Urinary bladder (tissue), 4 donors: ENCODE measurements at places on chromosomes 1 and 21. TPM values are rescaled to one million over a fixed set of nuclear protein-coding genes. Genes with fewer than 3 reads are reported as not detected.

- no peak for DNase-seq
Measured at GRCh38 chr1:115065021-115065420, 24.3 kb downstream of the TSPAN2 start.

GRCh38 chr1:96416701-96417444, 304.7 kb upstream of the PTBP2 start:
- no peak for DNase-seq

GRCh38 chr1:39167632-39168209, 36.8 kb upstream of the MACF1 start:
- DNase-seq, result no peak

Gene SPTA1
- 0.06 TPM for polyA plus RNA-seq

Gene GJA9
- not detected for polyA plus RNA-seq
